Stimulated activated CD4-positive, alpha-beta T cell treated with anti-CD3 and anti-CD28 coated beads, TNF-alpha, amount 100 ng/mL, for 24 hours (primary cell): ENCODE measurements at places on chromosomes 12 and 14.

GRCh38 chr14:24436355-24437019 lies 6.1 kb downstream of the SDR39U1 start:
- DNase-seq: no peak

- no peak for DNase-seq
Observed at GRCh38 chr14:102318781-102319276, 717 bp upstream of the ZNF839 start.

GRCh38 chr14:93073910-93074769 lies 41.6 kb downstream of the ITPK1 start:
- no peak for DNase-seq

- no peak for DNase-seq
Observed at GRCh38 chr14:73723797-73724661, 9.8 kb upstream of the PNMA1 start.

- DNase-seq: peak; percentile 54
Observed at GRCh38 chr12:120534203-120534702, at the start of gene RNF10. Gene RNF10, plus strand, starts transcription at chr12:120534356. Its CDS starts 456 bp downstream, at chr12:120534812.

GRCh38 chr12:117674313-117674712 lies 294.5 kb downstream of the KSR2 start:
- DNase-seq: no peak
